ENCODE measurements at places on chromosomes 1 and 21.

DNA sequence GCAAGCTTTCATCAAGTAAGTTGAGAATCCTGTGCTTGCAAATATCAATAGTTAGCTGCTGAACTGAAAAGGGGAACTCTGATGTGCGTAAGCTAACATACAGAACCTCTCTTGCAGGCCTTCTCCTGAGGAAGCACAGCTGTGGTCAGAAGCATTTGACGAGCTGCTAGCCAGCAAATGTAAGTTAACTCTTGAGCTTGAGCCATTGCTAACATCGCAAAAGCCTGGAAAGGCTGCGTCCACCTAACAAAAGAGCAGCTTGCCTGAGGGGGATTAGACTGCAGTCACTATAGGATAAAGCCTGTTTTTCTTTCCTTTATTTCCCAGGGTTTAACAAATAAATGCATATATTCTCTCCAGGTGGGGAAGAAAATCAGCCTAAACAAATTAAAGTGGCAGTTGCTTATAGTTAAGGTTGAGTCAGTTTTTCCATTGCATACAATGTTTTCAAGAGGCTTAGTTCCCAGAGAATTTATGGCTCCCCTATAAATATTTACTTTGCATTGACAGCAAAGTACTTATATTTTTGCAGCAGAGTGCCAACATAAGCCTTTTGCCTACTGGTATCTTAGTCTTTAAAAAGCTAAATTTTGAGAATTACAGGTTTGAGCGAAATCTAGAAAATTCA is 1.5 kb downstream of the RGS2 start:
- no peak for DNase-seq

DNA sequence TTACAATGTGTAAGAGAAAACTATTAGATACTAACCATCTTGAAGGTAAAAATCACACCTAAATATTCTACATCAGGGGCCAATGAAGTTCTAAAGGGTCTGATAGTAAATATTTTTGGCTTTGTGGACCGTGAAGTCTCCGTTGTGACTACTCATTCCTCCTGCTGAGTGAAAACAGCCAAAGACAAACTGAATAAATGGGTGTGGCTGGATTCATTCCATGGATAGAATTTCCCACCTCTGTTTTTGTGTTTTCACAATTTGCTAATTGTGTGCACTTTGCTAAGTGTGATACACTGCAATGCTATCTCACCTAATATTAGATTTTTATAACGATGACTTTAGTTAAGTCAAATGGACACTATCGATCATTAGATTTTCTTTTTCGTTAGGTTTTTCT is 1474.0 kb downstream of the PLA2G4A start:
- no peak for DNase-seq

GRCh38 chr1:61213245-61214011 is 131.1 kb downstream of the NFIA start:
- DNase-seq = no peak

DNA sequence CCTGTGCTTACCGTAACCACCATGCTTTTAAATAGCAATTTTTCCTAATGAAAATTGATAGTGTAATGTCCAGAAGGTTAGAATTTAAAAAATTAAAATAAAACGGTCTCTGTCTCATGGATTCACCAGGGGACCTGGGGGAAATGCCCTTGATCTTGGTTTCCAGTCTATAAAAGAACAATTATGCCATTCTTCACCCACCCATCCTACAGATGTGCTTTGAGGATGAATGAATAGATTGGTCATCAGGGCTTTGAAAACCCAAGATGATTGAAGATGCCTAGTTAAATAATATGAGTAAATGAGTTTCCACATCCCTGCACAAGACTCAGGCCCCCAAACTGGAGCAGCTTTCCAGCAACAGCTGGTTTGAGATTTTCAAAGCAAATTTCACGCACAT is 38.7 kb downstream of the CNN3 start:
- no peak for DNase-seq

GRCh38 chr1:85894651-85895050 is 186.4 kb upstream of the ZNHIT6 start:
- DNase-seq = peak; percentile 1

DNA sequence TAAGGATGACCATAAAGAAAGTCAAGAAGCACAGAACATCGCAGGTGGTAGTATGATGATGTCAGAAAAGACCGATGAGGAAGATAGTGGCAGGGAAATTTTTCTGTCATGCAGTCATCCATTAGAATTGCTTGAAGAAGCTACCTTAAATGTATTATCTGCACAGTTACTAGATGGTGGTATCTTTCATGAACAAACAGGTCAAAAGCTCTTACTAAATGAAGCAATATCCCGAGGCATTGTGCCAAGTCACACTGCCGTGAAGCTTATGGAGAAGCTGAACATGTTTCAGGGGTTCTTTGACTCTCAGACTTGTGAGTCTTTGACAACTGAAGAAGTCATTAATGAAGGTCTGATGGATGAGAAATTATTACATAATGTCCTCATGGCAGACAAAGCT is 128.8 kb downstream of the MACF1 start:
- DNase-seq = no peak

- DNase-seq = no peak
Measured at GRCh38 chr1:212589446-212589845, 19.1 kb upstream of the ATF3 start.

DNA sequence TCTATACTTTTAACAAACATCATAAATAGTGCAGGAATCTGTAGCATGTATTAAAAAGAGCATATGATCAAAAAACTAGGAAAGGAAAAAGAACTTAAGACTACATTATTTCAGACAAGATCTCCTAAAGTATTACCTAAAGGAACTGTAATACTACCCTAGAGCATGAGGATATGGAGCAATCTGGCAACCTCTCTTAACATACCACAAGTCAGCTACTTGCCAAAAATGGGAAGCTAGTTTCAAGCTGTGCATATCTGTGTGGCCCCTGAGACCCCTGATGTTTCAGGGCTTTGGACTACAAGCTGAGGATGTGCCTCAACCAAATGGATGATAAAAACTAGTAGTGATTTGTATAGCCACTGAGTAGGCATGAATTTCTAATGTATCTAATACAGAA is 525.6 kb downstream of the PTBP2 start:
- DNase-seq = no peak

- DNase-seq = peak; percentile 63
Measured at GRCh38 chr1:211382714-211383480, 56.3 kb downstream of the TRAF5 start.

DNA sequence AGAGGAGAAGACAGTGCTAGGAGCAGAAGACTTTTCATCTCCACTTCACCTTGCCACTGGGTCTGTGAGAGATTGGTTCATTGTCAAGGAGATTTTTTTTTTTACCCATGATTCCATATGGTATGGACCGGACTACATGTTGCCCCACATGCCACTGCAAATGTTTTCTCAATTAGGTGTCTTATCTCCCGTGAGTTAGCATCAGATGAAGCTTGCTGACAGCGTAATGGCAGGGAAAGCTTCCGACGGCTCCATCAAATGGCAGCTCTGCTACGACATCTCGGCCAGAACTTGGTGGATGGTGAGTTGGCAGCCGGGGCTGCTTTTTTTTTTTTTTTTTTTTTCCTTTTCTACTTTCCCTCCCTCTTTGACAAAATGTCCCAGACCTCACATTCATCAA is 217.2 kb upstream of the NFIA start:
- DNase-seq = no peak

DNA sequence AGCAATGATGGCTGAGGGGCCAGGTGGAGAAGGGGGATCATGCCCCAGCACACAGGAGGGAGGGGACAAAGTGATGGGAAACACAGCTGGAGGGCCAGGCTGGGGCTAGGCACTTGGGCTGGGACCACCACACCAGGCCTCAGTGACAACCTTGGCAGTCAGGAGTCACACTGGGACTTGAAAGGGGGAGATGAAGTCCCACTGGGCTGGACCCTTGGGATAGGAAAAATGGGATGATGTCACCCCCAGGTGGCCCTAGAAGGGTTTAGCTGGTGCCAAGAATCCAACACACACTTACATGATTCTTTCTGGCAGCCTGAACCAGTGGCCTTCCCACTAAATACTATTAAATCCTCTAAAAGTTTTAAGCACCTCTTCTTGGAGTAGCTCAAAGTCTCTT is 17.1 kb downstream of the ZBTB17 start:
- no peak for DNase-seq

- DNase-seq = no peak
Measured at GRCh38 chr1:213429642-213430041, 378.6 kb downstream of the RPS6KC1 start.

GRCh38 chr1:162475539-162476185 is 22.0 kb upstream of the UHMK1 start:
- no peak for DNase-seq

GRCh38 chr1:60563777-60564535 is 490.4 kb upstream of the C1orf87 start:
- DNase-seq = no peak

GRCh38 chr1:191984856-191985255 is 173.4 kb upstream of the RGS18 start:
- DNase-seq = no peak

DNA sequence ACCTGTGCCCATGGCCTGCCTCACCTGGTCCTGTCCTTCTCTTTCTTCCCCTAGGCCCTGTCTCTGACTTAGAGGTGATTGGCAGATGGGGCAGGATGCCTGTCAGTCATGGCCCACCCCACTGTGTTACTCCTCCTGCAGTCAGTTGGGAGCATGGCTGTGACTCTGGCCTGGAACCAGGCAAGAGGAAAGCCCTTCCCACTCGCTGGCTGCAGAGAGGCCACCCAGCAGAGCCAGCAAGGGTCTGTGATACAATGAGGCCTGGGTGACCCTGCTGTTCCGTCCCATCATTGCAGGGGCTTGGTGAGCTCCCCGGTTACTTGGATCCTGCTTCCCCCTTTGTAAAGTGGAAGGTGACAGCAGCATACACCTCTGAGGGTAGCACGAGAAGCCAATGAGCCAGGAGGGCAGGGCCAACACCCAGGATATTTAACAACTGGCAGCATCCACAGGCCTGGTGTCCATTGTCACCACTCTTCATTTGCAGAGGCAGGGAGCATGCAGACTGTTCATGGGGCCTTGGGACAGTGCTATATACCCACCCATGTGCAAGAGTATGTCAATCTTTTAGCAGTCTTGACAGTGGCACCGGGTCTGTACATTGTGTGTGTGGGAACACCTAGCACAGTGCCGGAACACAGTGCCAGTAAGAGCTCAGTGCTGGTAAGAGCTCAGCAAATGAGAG is 191.0 kb upstream of the C1orf174 start:
- DNase-seq = no peak

DNA sequence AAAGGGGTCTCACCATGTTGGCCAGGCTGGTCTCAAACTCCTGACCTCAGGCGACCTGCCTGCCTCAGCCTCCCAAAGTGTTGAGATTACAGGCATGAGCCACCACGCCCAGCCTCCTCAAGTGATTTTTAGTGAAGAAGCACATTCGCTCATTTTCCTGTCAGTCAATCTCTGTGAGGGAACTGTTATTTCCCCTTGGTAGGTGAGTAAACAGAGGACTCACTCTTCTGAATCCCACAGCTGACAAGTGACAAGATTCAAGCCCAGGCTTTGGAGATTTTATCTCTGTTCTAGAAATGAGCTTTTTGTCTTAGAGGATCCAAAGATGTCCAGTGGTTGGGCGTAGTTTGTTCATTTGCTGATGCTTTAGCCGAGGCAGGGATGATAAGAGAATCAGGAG is 43.9 kb upstream of the TACSTD2 start:
- DNase-seq = no peak

DNA sequence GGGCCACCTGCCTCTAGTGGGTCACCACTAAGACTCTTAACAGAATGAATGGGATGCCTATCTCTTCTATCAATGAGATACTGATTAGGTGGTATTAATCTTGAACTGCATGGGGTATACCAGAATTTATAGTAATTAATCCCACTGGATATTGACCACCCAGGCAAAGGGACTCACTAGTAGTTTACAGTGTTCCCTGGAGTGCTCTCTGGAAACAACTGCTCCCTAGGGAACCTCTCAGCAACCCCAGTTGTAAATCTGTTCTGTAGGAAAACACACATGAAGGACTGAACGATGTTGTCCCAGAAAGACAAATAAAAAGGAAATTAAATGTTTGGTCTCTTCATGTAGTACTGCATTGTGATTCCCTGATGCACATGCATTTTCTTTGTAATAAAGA is 430.5 kb downstream of the HLX start:
- DNase-seq = no peak

- no peak for DNase-seq
Measured at GRCh38 chr1:164240081-164240480, 318.9 kb upstream of the PBX1 start.

- no peak for DNase-seq
Measured at GRCh38 chr1:15224259-15224869, 22.7 kb upstream of the FHAD1 start.

DNA sequence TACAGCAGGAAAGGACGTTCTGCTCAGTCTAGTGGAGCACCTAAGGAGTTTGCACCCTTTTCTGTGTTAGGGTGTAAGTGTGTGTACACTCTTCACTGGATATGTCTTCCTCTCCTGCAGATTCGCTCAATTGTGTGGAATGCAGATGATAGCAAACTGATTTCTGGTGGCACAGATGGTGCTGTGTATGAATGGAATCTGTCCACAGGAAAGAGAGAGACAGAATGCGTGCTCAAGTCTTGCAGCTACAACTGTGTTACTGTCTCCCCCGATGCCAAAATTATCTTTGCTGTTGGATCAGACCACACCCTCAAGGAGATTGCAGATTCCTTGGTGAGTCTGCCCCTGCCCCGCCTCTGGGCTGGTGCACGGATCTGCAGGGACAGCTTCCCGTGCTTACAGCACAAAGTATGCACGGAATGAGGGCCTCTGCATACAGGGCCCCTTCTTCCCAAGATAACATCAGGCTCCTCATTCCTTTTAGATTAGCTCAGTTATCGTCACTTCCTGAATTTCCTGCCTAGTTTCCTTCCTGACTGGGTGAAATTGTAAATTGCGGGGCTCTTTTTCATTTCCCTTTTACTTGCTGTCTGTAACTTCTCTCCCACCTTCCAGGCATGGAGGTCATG is 34.6 kb downstream of the CFAP57 start:
- DNase-seq = no peak

- no peak for DNase-seq
Measured at GRCh38 chr1:14363707-14364413, 234.6 kb upstream of the KAZN start.

GRCh38 chr1:165047994-165048393 is 308.5 kb downstream of the LMX1A start:
- no peak for DNase-seq

DNA sequence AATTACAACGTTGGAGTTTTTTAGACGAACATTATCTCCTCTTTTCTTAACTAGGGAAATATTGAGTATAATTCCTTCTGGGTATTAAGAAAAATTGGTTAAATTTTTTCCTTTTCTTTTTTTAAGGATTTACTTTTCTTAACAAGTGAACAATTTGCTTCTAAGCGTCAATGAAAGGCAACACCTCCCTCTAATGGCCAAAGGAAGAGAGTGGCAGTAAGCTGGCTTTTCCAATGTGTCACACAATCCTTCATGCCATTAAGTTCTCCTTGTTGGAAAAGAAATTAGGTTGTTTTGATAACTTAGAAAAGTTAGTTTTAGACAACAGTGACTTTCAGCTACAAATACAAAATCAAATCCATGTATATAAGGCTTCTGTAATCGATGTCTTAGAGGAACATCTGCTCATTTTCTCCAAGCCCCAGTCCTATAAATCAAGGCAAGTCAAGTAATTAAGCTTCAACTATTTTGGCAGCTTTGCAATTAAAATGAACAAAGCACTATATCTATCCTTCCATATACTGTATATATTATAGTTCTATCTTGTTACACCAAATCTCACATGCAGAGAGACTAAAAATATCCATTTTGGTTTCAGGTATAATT is 62.8 kb downstream of the EDEM3 start:
- DNase-seq = no peak
